Activated effector memory CD4-positive, alpha-beta T cell treated with anti-CD3 and anti-CD28 coated beads, Interleukin-2, amount 50 U/mL, for 16 hours (primary cell): ENCODE measurements at places on chromosomes 7 and 10.

- no peak for DNase-seq
Measured at GRCh38 chr7:90411510-90411909, 8.2 kb downstream of the CLDN12 start.

DNA sequence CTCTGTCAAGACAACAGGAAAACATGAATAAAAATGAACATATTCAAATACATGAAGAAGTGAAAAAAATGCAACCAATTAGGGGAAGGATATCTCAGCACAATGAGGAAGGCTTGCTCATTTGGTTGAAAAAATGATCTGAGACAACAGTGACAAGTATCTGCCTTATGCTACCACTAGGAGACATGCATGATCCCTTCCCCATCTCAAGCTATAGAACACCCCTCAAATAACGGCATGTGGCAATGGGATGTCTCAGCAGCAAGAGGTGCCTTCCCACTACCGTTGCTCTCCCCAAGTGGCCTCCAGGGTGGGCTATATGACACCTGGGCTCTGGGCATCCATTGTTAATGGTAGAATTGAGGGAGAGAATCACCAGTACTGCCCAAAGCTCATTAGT, 98.1 kb upstream of the RSU1 start:
- no peak for DNase-seq

DNA sequence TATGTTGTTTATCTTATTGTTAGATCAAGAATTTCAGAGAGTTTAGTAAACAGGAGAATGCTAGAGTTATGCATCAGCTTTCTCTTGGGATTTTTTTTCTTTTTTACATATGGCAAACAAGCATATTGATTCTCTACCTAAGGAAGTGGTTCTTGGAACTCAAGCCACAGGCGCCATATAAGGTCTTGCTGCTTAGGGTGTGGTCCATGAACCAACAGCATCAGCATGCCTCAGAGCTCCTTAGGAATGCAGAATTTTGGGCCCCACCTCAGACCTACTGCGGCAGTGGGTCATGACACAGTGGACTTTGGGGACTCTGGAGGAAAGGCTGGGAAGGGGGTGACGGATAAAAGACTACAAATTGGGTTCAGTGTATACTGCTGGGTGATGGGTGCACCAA, 230.8 kb downstream of the SKAP2 start:
- no peak for DNase-seq

- no peak for DNase-seq
Measured at GRCh38 chr10:49131507-49132361, 2.1 kb downstream of the FAM170B start.

DNA sequence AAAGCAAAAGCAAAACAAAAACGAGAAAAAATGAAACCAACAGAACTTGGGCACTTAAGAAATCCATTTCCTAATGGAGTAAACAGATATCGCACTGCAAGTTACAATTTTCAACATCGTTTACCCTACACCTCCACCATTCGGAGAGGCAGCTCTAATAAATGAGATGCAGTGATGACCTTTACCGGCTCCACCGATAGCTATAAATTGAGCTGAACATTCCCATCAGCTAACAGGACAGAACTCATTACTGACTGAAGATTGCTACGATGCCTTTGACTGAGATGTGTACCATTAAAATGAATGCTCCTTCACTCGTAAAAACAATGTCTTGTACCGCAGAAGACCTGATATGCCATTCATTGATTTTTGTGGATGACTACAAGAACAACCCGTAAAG, 465.6 kb downstream of the DPP6 start:
- DNase-seq: no peak

DNA sequence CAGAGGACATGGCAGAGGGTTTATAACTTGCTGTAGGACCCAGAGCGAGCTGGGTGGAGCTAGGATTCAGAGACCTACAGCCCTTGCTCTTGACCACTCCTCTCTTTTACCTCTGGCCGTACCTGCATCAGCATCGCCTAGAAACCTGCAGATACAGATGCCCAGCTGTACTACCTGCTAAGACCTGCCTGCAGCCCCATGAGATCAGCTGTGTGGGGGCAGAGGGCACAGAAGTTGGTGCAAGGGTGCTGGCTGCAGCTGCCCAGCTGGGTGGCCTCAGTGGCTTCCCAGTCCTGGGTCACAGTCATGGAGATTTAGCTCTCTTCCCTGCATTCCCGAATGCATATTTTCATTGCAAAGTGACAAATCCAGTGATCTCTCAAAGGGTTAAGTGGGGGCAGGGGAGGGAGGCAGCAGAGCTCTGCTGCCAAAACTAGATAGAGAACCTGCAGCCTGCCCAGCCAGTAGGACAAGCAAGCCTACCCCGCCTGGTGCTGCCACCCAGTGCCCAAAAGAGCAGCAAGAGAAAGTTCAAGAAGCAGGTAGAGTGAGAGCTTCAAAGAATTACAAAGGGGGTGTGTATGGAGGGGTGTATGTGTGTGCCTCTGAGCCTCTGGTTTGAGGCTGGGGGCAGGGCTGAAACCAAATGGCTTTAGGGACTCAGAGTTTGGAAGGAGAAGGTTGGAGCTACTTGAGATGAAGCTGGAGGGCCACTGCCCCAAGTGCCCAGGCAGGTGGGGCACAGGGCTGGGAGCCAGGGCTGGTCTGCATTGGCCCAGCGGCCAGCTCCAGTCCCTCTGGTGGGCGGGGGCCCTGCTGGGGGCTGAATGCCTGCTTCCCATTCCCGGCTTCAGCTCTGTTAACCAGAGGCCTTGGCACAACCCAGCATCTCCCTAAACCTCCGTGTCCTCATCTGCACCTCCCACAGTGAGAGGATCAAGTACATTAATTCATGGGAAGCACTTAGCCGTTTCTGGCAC, 6.9 kb downstream of the FAM241B start:
- DNase-seq: no peak

GRCh38 chr7:34493752-34494151, 164.3 kb upstream of the NPSR1 start:
- DNase-seq: no peak

DNA sequence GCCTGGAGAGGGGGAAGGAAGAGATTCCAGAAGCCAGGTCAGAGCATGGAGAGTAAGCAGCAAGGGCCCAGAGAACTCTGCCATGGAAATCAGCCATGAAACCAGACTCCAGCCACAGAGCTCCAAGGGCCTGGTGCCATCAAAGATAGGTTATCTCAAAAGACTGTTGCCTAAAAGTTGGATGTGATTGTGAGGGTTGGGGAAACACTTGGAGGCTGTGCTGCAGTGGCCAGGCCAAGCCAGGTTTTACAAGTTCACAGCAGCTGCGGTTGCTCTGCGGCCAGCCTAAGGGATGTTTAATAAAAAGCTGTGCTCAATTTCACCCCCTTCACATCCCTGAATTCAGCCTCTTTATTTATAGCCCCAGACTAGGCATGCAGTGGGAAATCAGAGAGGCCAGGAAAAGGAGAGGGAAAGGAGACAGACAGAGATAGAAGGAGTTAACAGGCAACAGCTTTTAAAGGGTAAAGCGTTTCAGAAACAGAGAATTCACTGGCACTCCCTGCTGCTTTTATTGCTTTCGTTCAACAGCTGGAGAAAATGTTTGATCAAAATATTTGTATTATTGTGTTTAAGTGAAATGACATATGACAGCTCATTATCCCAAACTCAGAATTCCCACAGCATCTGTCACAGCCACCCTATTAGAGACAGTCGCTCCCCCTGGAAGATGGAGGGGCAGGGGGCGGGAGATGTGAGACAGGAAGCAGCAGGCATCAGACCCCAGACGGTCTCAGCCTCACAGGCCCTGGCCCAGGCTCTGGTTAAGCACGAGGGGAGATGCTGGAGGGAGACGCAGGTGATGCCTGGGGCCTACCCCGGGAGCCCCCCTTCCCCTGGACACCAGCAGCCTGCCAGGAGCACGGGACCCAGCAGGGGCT, 140.1 kb downstream of the GLI3 start:
- DNase-seq: no peak

DNA sequence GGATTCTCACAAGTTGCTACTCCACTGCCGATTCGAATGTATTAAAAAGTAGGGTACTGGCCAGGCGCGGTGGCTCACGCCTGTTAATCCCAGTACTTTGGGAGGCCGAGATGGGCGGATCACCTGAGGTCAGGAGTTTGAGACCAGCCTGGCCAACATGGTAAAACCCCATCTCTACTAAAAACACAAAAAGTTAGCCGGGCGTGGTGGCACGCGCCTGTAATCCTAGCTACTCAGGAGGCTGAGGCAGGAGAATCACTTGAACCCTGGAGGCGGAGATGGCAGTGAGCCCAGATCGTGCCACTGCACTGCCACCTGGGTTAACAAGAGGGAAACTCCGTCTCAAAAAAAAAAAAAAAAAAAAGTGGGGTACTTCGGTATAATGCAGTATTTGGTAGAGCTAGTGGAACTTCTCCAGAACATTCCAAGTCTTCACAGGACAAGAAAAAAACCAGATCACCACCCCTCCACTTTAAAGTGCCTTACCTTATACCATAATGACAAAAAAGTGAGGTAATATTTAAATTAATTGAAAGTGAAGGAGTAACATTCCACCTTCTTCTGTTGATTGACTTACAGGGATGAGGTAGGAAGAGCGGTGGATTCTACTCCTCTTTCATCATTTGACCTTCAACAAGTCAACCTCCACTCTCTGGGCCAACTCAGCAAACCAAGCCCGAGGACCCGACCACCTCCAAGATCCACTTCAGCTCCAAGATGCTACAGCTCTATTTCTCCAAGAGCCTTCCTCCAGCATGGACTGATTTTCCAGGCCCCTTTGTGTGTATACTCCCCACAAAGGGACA, 2.0 kb downstream of the BAZ1B start:
- DNase-seq: peak; percentile 77

DNA sequence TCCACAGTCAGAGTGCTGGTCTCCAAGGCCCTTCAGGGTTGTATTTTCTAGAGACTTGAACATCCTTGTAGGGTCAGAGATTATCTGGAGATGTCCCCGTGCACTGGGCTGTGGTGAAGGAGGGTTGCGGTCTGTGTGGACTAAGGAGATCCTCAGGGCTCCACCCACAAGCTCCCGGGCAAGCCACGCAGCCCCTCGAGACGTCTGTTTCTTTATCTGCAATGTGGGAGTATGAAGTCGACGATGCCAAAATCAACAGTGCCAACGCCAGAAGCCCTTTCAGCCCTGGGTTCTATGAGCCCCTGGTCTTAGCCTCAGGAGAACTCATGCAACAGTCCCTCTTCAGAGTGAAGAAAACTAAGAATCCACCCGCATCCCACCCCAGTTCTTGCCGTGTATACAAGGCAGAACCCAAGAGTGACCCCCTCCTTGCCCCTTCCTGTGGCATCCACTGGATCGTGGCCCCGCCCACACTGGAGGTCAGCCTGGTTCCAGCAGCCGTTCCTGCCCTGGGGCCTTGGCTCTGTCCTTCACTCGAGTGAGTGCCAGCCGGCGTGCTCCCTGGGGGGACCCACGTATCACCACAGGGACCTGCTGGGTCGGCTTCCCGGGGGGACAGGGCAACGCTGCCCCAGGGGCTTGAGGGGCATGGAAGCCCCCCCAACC, 6.0 kb upstream of the SHH start:
- no peak for DNase-seq

- DNase-seq: no peak
Measured at GRCh38 chr10:57362811-57363210, 904.9 kb downstream of the IPMK start.

DNA sequence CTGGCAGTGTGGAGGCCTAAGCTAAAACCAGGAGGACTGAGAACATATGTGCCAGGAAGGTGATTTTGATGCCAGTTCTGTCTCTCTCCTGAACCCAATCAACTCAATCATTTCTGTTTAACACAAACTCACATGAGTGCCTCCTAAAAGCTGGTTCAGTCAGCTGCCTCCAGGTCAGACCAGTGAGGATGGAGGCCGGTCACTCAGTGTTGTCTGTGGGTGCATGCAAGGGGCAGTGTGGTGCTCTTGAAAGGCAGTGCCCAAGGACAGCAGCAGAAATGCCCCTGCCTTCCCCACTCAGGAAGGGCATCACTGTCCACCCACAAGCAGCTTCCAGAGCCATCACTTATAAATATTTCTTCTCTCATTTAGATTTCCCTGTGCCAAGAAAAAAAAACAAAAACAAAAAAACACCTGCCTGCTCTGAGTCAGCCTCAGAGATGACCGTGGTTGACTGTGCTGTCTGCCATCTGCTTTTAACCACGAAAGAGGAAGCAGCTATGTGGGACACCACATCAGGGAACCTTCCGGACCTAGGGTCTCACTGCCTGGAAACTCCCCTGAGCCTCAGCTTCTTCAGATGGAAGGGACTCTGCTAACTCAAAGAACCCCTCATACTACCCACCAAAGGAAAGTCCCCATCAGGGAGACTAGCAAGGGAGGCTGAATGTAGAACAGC, 39.1 kb downstream of the VOPP1 start:
- DNase-seq: peak; percentile 90

- no peak for DNase-seq
Measured at GRCh38 chr10:51472154-51472553, 227.2 kb downstream of the CSTF2T start.

DNA sequence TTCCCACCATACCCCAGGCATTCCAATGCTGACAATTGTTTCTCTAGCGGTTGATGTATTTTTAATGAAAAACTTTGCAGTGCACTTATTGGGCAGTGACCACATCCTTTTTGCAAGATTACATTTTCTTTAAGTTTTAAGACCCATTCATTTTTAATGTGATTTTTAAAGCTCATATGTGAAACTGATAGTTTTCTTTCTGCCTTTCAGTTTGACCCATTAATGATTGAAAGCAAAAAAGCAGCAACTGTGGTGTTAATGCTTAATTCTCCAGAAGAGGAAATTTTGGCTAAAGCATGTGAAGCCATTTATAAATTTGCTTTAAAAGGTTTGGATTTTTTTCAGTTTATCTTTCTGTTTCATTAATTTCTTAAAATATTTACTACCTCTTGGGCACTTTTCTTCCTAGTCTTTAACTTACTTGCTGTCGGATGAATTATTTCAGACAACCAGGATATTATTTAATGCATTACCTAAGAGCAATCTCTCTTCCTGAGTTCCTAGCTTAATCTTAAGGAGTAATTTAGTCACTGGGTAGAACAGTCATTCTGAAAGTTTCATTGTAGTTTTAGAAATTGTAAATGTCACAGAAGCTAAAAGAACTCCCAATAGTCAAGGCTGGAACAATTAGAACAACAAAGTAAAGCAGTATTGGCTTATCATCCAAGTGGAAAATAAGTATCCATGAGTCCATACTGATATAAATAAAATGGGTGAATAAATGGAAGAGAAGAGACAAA, 18.3 kb downstream of the ARMC3 start:
- DNase-seq: no peak

DNA sequence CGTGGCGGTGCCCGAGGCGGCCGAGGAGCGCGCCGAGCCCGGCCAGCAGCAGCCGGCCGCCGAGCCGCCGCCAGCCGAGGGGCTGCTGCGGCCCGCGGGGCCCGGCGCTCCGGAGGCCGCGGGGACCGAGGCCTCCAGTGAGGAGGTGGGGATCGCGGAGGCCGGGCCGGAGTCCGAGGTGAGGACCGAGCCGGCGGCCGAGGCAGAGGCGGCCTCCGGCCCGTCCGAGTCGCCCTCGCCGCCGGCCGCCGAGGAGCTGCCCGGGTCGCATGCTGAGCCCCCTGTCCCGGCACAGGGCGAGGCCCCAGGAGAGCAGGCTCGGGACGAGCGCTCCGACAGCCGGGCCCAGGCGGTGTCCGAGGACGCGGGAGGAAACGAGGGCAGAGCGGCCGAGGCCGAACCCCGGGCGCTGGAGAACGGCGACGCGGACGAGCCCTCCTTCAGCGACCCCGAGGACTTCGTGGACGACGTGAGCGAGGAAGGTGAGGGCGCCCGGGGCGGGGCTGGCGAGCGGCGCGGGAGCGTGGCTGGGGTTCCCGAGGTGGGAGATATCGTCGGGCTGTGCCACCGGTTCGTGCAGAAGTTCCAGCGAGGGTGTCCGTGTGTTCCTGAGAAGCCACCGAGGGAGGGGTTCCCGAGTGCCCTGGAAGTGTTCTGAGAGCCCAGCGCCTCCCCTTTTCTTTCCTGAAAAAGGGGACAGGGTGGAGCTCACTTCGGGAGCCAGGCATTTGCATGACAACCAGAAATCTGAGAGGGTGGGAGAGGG, 495 bp downstream of the EIF3B start:
- DNase-seq: peak; percentile 73

- DNase-seq: no peak
Measured at GRCh38 chr10:31999070-31999660, 57.1 kb downstream of the KIF5B start.
